AG10803 (cell line): ENCODE measurements at places on chromosomes 1 and 21.

DNA sequence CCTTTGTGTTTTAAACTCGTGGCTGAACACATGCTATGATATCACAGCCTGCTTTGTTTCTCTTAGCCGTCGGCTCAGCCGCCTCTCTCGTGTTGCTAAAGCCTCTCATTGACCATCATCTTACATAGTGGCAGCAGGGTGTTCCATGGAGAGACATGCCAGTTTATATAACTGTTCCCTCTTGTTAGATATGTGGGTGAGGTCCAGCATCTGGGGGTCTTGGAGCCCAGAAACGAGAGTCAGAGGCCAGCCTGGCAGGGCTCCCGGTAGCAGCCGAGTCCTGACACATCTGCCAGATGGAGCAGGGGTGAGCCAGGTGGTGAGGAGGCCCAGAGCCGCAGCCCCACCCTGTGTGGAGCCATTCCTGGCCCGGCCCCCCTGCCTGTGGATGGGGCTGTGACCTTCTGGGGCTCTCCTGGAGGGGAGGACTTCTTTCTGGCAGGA, 11.9 kb downstream of the PODN start:
- DNase-seq = no peak

DNA sequence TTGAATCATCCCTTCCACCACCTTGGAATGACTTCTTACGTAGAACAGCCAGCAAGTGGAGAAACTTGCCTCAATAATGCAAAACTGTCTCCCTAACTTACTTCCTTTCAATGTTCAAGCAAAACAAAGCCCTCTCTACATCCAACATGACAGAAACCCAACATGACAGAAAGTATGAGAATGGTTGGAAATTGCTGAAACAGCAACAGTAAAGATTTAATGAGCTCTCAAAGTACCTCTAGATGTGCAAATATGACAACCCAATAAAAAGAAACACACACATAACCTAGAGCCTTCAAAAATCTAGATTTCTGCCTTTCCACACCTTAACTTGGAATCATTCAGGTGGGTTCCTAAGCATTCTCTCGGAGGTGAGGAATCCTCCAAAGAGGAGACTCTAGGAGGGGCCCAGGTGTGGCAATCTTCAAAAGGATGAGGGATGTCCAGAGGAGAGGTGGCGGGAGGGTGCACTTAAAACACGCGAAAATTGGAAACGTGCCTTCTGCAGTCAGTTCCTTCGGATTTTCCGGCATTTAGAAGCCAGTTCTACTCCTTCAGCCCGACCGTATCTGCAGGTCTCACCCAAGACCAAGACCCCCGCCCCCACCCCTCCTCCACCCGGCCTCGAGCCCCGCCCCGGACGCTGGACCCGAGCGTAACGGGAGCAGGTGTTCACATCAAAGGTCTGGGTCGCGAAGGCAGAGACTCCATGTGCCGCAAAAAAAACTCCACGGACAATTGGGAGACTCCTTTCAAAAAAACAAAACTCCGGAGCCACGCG, 996 bp upstream of the MGST3 start:
- no peak for DNase-seq

- no peak for DNase-seq
Observed at GRCh38 chr1:209391792-209392191, 191.7 kb upstream of the CAMK1G start.

DNA sequence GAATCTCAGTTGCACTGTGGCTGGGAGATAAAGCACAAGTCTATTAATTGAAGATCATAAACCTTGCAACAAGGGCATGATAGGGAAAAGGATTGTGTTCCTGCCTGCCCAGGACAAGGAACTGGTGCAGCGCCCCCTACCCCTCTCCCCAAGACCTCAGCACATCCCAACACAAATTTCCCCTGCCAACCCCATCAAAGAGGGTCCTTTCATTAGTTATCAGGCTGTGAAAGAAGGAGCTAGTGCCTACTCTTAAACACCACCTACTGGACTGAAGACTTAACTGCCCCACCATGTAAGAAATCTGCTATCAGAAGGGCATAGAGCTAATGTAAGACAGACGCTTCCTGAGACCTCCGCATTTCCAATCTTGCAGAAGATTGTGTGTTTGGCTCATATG, 372.6 kb downstream of the AGBL4 start:
- no peak for DNase-seq

DNA sequence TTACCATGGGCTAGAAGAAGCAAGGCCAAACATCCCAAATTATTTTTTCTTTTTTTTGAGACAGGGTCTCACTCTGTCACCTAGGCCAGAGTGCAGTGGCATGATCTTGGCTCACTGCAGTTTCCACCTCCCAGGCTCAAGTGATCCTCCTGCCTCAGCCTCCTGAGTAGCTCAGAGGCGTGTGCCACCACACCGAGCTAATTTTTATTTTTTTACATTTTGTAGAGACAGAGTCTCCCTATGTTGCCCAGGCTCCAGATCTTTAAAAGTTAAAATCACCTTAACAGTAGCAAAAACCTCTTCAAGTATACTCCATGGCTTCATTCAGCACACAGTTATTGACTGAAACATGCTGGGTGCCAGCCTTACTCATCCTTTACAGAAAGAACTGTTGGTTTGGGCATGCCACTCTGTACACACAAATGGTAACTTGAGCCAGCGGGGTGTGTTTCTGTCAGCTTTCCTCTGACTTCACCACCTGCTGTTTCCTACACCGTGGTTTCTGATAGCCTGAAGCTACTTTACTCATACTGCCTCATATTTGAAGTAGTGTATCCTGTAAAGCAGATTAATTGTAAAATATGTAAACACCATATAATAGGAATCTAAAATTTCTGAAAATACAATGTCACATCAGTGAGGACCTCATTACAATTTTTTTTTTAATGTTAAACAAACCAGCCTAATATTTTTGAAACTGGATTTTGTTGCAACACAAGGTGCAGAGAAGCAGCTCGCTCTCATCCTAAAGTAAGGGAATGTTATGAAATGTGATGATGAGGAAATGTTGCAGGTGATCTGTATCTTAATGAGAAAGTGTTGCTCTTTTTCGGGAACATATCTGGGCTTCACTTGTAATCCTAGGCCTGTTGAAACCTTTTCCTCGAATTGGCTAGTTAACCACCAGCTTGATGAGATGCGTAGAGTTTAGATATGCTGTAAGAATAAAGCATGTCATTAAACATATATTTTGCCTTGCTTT, 113.9 kb downstream of the ATP5PO start:
- peak; percentile 33 for DNase-seq

GRCh38 chr1:185653615-185654014, 80.6 kb upstream of the HMCN1 start:
- no peak for DNase-seq

DNA sequence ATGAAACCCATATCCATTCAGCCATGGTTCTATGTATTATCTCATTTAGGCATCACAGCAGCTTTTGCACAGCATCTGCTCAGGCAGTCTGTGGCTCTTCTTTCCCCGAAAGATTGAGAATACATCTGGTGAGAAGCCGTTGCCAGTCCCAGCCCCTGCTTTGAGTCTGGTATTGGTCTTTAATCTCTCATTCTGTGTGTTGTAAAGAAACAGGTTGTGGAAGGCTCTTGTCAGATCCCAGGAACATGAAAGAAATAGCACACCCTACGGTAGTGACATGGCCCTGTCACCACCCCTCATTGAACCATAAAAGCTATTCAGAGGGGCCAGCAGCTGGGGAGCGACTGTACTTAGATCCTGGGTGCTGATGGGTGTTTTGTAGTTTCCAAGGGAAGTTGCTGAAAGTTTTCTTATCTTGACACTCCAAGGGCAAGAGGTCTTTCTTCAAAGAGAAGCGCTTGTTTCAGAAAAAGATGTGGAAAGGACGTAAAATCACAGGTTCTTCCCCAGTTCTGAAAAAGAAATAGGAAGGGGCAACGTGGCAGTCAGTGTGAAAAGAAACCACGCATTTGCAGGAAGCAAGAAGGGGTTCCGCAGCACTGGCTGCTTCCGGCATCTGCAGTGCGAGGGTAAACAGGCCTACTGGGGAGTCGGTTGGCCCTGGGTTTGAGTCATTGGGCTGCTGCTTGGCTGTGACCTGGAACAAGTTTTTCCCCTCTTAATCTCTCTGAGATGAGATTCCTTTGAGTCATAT, 145.0 kb downstream of the DHRS3 start:
- no peak for DNase-seq

DNA sequence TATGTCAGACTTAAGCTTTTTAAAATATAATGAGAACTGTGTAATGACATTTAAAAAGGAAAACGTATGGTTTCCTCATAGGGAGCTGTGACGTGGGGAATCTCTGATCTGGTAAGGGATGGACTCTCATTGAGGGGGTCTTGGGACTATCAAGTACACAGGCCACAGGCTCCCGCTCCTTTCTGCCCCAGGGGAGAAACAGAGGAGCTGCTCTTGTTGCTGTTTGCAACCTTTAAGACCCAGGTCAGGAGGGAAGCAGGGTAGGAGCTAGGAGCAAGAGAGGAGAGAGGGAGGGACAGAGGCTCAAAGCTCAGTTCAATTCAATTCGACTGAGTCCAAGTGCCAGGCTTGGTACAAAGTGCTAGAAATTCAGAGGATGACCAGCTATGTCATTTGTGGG, 185.1 kb upstream of the CSF3R start:
- no peak for DNase-seq

DNA sequence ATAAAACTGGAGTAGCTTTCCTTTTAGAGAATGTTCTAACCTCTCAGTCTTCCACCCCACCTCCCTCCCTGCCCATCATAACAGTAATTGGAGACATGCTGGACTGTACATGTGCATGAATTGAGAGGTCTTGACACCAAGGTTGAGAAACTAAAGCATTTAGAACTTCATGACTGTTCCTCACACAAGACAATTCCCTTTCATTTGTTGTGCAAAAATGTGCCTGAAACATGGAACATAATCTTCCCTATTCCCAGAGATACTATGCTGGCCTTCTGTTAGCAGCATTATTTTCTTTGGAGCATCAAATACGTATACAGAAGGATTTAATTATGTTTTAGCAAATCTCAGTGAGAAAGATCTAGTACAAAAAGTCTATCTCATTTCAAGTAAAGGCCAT, 97.5 kb upstream of the KCNE2 start:
- no peak for DNase-seq

DNA sequence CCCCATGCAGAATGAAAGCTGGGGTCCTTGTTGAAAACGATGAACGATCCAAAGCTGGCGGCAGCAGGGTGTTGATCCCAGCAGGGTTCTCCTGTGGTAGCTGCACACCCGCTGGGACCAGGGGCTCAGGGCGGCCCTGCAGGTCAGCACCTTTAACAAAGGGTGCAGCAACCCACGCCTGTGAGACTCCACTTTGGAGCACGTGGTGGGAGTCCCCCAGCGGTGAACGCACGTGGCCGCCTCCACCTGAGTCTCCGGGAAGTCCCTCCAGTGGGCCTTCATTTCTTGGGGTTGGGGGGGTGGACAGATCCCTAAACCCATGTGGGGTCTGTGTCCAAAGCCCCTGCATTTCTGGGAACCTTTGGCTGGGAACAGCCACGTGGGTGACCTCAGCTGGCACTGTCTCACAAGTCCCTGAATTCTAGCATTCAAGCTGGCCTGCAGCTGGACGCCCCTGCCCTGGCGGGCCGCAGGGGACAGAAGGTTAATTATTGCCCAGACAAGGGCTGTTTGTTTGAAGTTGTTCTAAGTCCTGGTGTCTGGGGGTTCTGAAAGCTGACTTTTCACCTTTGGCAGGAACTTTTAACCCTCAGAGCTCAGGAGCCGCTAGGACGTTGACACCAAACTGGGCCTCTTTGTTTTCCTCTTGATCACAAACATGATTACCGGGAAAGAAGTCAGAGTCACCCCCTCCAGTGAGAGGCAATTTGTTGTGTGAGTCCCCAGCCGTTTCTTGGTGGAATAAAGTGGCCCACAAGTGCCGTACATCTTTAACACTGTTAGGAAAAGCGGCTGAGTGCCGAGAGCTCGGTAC, 64.5 kb downstream of the COL18A1 start:
- no peak for DNase-seq

- no peak for DNase-seq
Observed at GRCh38 chr1:31614414-31615005, 3.0 kb upstream of the HCRTR1 start.

DNA sequence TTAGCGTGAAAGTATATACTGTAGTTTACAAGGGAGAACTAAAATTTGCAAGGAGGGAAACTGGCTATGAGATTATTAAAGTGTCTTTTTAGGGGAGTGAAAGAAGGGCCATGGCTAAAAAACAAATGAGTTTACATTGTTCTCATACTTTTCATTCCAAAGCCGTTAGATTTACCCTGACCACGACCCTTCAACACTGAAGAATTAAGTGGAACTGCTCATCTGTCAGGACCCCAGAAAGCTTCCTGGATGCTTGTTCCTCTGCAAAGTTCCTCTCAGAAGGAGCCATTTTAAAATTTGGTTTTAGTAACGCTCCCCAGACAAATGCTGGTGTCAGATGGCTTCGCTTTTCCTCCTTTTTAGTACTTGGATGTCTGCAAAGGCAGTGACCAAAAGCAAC, 82.7 kb upstream of the ZBTB18 start:
- DNase-seq = peak; percentile 36

DNA sequence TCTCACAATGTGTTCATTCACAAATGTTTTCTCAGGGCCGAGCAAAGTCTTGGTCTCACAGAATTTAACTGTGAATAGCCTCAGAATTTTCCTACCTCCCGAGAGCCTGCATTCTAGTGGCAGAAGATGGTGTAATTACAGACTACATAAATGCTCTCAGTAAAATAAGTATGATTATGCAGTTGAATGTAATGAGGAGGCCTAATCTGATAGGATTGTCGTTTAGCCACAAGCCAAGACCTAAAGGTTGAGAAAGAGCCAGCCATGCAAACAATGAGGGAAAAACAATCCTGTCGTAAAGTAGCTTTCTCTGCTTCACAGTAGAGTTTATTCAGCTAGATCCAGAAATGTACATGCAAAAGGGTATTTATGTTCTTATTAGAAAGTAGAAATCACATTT, 607.8 kb upstream of the B3GALT2 start:
- DNase-seq = no peak

DNA sequence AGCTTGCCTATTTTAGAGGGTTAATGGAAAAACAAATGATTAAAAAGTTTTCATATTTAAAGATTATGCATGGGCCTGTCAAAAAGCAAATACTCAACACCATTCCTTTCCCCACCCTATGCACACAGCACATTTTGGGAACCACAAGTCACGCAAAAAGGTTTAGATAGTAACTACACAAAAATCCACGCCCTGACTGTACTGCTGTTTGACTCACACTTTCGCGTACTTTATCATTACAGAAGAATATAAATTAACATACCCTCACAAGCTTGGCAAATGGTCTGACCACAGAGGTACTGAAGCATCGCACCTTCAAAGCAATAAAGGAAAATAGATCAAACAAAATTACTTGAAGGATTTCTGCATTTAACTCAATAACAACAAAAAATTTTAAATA, 1.4 kb downstream of the ATP5PO start:
- no peak for DNase-seq

GRCh38 chr1:211928290-211928801, 97.8 kb upstream of the LPGAT1 start:
- no peak for DNase-seq

DNA sequence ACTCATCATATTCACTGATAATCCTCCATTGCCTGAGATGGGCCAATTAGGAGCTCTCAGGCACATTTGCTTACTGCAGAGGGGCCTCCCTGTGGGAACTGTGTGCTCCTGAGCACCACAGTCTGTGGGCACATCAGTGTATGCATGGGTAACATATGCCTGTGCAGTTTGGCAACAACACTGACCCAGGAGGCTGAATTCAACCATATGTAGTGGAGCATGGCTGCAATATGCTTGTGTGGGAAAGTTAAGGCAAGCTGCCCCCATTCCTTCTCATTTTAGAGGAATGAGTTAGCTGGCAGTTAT, 11.8 kb upstream of the FMOD start:
- DNase-seq = peak; percentile 18

- no peak for DNase-seq
Observed at GRCh38 chr1:156664767-156665411, 12.3 kb downstream of the NES start.
